ENCODE measurements at places on chromosomes 2 and 18.
A peak's percentile ranks its signal among the peaks of the same experiment; 100 is the strongest.

DNA sequence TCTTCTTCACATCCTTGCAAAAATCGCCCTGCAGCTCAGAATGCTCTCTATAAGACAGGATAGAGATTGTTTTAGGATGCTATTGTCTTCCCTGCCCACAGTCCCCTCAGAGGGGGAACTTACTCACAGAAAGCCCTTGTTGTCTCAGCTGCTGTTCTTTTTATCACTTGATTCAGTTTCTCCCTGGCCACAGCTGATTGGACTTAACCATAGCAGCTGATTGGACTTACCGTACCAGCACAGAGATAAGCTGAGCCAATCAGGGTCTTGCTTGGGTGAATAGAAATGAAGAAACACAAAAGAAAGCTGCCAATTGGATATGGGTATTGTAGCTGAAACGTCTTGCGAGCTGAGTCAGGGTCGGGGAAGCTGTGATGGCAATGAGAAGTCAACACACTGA, 194.2 kb upstream of the MEX3C start:
- no peak for DNase-seq

- peak; percentile 49 for DNase-seq
Measured at GRCh38 chr2:85017411-85018048, 46.6 kb downstream of the KCMF1 start.

DNA sequence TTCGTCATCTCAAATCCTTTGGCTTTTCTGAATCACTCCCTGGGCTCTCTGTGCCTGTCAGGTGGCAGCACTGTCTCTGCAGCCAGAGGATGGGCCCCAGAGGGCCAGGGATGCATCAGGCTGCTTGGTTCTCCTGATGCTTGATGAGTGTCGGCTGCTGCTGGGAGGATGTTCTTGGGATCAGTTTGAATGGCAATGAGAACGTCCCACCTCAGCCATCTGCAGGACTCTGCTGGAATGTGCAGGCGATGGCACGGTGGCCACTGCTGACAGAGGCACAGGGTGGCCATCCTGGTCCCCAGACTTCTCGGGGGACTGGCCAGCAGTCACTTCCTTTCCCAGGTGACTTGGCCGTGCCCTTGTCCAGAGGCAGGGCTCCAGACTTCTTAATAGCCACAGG, 146.0 kb downstream of the FAM210A start:
- DNase-seq: no peak

- DNase-seq: no peak
Measured at GRCh38 chr18:32450026-32450691, 20.5 kb downstream of the GAREM1 start.

DNA sequence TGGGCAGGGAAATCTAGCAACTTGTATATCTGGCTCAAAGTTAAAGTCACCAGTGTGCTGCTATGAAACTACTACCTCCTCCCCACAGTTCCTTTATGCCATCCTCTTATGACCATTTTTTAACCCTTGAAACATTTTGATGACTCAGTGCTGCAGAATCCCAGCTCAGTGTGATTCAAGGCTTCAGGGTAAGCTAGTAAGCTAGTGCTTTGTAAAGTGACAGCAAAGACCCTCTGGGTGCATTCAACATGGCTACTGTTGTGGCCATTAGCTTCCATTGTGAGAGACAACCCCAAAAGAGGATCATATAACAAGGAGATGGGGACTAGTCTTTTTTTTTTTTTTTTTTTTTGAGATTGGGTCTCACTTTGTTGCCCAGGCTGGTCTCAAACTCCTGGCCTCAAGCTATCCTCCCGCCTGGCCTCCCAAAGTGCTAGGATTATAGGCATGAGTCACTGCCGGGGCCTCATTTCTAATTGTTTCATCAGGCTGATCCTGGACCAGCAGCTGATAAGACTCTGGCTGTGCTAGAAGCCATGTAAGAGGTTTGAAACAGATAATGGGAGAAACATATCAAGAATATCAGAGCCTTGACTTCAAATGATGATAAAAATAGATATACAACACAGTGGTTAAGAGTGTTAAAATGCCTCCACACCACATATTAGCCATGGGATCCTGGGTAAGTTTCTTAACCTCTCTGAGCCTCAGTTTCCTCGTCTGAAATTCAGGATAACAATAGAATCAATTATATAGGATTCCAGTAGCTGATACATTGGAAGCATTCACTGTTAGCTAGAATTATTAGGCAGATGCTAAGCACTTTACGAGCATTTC, 65.7 kb upstream of the RTN4 start:
- no peak for DNase-seq

- peak; percentile 20 for DNase-seq
Measured at GRCh38 chr2:25692143-25692542, 18.8 kb upstream of the DTNB start.

DNA sequence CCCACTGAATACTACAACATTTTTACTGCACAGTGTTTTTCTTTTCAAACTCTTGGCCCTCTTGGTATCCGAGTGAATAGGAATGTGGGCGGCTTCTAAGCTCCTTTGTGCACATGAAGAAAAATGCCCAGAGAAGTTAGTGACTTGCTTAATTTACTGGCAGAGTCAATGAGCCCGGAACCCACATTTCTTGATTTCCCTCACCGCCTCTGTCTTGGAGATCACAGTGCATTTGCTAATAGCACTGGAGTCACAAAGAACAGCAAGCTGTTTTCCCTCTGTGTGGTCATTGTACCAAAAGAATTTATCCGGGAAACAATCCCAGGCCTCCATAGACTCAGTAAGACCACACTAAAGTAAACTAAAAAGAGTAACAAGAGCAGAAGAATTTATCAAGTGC, 18.9 kb downstream of the STON1 start:
- DNase-seq: no peak

GRCh38 chr2:206154197-206154596, 5.0 kb downstream of the NDUFS1 start:
- DNase-seq: peak; percentile 41

- no peak for DNase-seq
Measured at GRCh38 chr2:189836644-189837043, 52.4 kb downstream of the PMS1 start.

GRCh38 chr2:49105506-49105905, 48.8 kb downstream of the FSHR start:
- DNase-seq: no peak
